ENCODE measurements at places on chromosomes 16 and 17.

DNA sequence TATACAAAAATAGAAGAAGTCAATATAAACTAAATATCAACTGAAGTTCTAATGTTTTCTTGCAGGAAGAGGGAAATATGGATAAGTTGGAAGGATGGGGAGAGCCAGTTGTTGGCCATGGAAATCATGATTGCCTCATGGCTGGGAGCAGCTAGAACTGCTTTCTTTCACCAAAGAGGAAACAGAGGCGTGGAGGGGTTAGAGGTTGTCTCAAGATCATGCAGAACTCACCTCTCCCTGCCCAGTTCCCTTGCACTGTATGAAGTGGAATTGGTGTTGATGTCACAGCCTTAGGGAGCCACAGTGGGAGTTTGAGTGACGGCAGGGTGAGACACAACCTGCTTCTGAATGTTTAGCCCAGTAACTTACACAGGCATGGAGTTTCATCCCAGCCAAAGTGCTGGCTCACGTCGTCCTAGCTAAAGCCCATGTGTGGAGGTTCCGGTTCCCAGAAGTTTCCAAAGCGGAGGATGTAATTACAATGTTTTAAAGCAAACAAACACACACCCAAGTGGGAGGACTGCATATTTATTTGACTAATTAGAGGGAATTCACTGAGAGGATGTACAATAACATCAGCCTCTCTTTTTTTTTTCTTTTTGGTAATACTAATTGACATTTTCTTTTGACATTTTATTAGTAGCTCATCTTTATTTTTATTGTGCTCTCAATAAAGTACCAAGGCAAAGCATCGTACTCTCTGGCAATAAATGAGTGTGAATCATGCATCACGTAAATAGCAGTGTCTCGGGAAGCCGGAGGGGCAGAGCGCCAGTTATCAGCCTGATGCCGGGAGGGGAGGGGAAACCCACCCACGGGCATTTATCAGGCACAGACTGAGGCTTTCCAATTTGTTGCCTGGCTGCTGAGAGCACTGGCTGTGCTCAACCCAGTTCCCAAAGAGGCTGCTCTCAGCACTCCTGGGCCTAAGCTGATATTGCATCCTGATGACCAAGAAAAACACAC, 118.7 kb upstream of the CDH5 start:
- no peak for DNase-seq

DNA sequence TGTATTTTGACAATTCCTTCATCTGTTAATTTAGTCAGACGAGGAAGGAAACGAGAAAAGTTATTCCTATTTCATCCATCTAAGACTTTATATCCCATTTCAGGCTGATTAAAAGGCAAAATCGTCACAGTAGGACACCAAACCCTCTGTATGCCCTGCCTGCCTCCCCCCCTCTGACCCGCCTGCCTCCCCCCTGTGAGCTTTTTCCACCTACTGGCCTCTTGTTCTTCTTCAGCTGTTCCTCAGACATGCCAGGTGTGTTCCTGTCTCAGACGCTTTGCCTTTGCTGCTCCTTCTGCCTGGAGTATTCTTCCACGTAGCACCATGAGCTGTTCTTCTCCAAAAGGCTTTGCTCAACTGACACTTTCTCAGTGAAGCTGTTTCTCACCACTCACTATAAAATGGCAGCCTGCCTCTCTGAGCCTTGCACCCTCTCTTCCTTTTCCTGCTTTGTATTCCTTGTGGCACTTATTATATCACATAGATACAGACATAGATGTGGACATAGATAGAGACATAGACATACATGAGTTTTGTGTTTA, 723.4 kb downstream of the MAF start:
- no peak for DNase-seq

DNA sequence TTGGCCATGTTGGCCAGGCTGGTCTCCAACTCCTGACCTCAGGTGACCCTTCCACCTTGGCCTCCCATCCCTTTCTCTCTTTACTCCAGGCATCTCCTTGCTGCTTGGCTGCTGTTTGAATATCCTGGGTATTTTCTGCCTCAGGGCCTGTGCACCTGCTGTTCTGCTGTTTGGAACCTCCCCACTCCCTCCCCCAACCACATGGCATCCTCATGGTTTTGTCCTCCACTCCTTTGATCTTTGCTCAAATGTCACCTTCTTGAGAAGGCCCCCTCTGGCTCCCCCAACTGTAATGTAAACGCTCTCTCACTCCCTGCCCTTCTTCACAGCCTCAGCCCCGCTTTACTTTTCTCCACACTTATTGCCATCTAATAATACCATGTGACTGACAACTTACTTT, 152.0 kb downstream of the GSG1L start:
- DNase-seq = no peak

GRCh38 chr16:63981639-63982038, 1140.2 kb downstream of the CDH11 start:
- DNase-seq = no peak

GRCh38 chr17:63337579-63337978, 108.5 kb downstream of the CYB561 start:
- DNase-seq = no peak

GRCh38 chr16:69133373-69133954, 1.0 kb downstream of the UTP4 start:
- no peak for DNase-seq

DNA sequence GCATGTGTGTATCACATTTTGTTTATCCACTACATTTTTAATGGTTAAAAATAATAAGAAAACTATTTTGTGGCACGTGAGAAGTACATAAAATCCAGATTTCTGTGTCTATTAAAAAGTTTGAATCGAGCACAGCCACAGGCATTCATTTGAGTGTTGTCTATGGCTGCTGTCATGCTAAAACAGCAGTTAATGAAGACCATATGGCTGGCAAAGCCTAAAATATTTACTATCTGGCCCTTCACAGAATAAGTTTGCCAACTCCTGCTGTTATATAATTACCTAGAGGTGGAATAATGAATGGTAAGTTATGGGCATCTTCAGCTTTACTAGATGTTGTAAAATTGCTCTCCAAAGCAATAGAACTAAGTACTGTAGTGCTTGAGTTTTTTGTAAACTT, 30.5 kb downstream of the TMEM98 start:
- no peak for DNase-seq

DNA sequence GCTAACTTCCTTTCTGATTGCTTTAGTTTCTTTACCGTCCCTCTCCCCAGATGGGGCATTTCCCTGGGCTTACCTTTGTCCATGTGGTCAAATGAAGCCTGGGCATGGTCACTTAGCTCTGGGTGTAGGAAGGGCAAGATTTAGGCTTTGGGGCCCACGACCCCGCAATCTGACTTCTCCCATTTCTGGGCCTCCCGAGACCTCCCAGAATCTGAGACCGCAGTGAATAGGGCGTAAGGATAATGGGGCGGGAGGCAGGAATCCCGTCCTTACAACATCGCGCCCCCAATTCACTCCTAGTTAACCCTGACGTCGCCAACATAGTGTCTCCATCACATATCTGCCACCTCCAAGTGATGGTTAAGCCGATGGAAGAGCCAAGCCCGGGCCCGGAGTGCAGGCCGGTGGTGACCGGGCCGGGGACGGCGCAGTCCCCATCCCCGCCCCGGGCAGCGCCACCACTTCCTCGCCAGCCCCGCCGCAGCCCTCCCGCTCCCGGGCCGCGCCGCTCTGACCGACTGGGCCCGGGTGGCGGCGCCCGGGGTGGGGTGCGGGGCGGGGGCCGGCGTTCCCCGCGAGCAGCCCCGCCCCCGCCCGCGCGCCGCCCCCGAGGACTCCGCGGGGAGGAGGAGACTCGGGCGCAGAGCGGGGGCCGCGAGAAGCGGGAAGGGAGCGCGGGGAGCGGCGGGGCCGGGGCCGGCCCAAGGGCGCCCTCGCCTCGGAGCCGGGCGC, at the start of gene RHBDL3:
Gene RHBDL3, plus strand, starts transcription at position 641 of the 732 bp plus-strand sequence. CDS start 358 bp downstream, outside the sequence.
- DNase-seq = no peak

DNA sequence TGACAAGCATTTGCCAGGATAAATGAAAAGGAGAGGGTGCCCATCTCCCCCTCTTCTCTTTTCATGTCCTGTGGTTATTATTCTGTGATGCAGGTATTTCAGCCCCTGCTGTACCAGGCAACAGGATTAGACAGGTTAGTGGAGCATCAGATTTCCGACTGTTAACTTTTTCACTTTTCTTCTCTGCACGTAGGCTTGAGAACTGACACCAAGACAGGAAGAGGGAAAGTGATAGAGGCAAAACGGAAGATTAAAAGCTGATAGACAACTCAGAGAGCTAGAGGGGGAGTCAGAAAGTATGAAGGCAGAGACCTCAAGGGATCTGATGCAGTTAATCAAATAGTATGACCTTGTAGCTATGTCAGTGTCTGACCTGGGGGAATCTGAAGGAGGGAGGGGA, 132.8 kb downstream of the SOX9 start:
- no peak for DNase-seq

GRCh38 chr16:89478576-89479221, 11.7 kb downstream of the ANKRD11 start:
- no peak for DNase-seq

- DNase-seq = no peak
Observed at GRCh38 chr16:21990381-21990944, 10.5 kb downstream of the PDZD9 start.

DNA sequence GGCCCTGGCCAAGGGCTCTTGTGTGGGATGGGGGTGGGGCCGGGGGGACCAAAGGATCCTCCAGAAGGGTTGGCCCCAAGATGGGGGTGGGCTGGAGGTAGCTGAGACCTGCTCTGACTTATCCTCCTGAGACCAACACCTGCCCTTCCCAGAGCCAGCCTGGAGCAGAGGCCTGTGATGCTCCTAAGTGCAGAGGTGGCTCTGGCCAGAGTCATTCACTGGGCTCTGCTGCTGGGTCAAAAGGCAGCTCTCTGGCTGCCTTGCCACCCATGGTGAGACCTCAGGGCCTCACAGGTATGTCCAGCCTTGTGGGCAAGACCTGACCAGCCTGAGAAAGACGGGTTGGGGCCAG, 393 bp downstream of the SERPINF2 start:
- no peak for DNase-seq

- peak; percentile 40 for DNase-seq
Observed at GRCh38 chr17:45345246-45345553, 28.4 kb upstream of the MAP3K14 start.

DNA sequence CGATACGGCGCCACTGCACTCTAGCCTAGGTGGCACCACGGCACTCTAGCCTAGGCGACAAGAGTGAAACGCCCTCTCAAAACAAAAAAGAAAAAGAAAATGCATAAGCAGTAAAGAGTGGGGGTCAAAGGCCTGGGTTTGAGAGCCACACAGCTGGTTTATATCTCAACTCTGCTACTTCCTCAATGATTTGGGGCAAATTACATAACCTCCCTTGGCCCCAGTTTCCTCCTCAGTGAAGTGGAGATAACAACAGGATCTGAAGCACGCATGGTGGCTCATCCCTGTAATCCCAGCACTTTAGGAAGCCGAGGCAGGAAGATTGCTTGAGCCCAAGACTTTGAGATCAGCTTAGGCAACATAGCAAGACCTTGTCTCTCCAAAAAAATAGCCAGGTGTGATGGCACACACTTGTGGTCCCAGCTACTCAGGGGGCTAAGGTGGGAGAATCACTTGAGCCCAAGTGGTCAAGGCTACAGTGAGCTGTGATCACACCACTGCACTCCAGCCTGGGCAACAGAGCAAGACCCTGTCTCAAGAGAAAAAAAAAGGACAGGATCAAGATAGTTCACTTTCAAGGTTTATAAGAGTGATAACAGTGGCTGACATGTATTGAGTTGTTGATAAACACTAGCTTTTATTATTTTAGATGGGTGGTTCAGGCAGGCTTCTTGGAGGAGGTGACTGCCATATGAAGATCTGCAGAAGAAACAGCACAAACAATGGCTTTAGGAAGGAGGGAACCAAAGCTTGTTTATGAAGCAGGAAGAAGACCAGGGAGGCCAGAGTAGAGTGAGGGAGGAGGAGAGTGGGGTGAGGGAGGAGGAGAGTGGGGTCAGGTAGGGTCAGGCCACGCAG, 8.5 kb upstream of the COG1 start:
- DNase-seq = no peak

GRCh38 chr17:19646788-19647696, 1.5 kb upstream of the ALDH3A2 start:
- no peak for DNase-seq

Measured in activated CD8-positive, alpha-beta memory T cell treated with anti-CD3 and anti-CD28 coated beads, Interleukin-2, amount 50 U/mL, for 48 hours (primary cell).